DMS 273 treated with DMSO at 0.1 percent for 48 hours (cell line): ENCODE measurements at places on chromosomes 12 and 14.

DNA sequence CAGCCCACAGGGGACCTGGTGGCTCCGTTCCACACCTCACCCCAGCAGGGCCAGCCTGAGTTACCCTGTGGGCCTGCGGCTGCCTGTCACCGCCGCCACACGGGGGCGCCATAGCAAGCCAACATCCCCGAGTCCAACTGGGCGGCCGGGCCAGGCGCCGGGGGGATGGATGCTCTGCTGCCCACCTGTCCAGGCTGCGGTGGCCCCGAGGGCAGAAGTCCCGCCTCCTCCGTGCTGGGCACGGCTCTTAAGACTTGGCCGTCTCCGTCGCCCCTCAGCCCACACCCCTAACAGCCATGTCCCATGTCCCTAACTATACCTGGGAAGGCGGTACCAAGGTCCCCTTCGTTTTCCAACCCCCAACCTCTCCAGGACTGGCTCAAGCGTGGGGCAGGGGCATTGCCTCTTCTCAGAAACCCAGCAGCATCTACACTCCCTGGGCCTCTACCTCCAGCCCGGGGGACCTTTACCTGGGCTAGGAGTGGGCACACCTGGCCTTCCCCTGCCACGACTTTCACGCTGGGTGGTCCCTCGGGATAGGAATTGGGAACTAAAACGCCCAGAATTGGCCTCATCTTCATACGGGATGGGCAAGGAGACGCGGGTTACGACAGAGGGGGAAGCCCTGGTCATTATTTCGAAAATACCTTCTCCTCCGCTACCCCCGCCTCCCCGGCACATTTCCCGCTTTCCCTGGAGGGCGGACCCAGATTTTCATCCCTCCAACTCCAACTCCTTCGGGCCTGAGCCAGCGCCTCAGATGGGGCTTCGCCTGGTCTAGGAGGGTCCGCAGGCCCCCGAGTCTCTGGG is 1.1 kb upstream of the CYP46A1 start:
- DNase-seq, result peak; percentile 33

GRCh38 chr12:32891526-32891925 is 5.1 kb downstream of the PKP2 start:
- no peak for DNase-seq

GRCh38 chr12:130588696-130589539 is 127.2 kb downstream of the RIMBP2 start:
- DNase-seq, result no peak

DNA sequence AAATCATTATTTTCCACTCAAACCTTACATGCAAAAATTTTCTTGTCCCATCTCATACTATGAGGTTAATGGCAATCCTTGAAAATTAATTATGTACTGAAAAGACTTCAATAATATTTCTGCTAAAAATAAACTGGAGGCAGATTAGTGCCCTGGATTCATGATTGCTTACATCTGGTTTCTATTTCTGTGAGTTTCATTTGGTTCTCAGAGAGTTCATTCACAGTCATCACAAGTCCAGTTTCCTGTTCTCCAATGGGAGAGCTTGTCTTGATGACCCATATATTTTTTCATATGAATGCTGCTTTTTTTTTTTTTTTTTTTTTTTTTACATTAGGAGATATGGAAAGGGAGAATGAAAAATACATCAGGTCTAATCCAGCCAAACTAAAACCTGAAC is 6.6 kb upstream of the PTHLH start:
- no peak for DNase-seq

- DNase-seq, result no peak
Observed at GRCh38 chr14:99972748-99973466, 92.3 kb upstream of the EVL start.

GRCh38 chr12:57069523-57069922 is 9.1 kb downstream of the NEMP1 start:
- DNase-seq, result no peak

DNA sequence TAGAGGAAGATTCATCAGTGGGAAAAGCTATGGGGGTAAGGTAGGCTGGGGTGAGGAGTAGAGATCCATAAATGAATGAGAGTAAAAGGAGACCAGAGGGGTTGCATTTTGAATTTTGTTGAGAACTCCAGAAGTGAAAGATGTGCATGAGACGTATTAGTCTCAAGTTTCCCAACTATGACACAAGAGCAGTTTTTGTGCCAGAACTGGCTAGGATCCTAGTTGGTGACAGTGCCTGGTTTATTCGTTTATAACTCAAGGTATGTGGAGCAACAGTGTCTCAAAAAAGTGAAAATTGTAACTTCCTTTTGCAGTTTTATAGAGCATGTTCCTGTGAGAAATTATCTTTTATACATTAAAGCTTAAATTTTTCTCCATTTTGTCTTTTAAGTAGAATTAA is 377.0 kb downstream of the NPAS3 start:
- no peak for DNase-seq

GRCh38 chr14:68807148-68807600 is 14.3 kb upstream of the ZFP36L1 start:
- peak; percentile 71 for DNase-seq

- DNase-seq, result peak; percentile 64
Observed at GRCh38 chr14:37673439-37673838, 78.0 kb downstream of the TTC6 start.

DNA sequence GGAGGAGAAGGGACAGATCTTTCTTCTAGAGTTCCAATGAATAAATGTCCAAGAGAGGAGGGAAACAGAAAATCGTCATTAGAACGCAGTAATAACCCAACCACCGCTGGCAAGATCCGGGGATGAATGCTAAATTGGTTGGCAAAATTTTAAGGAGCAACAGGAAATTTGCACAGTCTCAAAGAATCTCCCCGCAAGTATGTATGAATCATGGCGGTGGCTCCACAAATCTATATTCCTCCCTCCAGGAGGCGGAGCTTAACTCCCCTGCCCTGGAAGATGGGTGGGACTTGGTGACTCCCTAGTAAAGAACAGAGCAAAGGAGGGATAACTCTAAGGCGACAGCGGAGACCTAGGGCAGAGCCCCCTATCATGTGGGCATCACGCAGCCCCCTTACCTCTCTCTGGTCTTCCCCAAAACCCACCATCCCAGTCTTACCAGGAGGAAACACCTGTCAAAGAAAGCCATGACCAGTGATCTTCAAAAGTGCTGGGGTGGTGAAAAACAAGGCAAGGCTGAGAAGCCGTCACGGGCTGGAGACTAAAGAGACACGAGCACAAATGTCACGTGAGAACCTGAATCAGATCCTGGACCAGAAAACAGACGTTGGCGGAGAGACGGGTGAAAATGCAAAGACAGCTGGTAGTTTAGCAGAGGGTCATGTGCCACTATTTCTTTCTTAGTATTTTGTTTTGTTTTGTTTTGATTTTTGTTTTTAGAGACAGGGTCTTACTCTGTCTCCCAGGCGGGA is 125.8 kb downstream of the NCOR2 start:
- no peak for DNase-seq

DNA sequence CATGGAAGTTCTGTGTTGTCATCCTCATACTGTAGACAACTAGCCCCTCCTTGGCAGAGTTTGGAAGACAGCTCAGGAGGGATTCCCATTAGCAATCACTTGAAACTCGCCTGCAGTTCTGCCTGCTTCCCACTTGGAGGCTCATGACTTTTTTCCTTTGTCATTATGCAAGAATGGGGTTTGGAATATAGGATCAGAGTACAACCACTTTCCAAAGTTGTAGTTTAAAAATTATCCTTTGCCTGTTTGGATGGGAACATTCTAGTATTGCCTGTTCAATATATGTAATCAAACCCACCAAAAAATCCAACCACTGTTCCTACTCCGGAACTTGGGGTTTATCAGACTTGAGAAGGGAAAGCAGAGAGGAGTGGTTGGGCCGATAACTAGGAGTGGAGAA is 2.1 kb upstream of the GPD1 start:
- DNase-seq, result no peak

- no peak for DNase-seq
Observed at GRCh38 chr12:125650587-125650986, 585.4 kb downstream of the AACS start.

- DNase-seq, result no peak
Observed at GRCh38 chr12:107379852-107380567, 286.7 kb upstream of the CRY1 start.

- no peak for DNase-seq
Observed at GRCh38 chr12:92608151-92609091, 94.4 kb upstream of the PLEKHG7 start.

DNA sequence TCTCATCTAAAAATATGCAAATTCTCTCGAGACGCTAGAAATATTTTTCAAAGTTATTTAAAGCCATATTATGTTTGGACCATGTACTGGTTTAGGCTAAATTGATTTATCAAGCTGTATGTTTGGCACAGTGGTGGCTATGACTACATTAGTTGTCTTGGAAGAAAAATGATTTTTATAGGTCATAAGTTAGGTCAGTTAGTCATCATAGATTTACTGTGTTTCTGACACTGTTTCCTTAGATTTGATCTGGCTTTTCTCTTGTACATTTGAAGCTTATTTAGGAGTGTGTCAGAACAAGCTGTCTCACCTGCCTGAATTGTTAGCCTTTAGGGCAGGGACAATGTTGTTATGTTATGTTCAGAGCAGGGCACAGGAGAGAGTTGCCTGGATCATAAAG is 161.1 kb upstream of the FBXO33 start:
- no peak for DNase-seq

DNA sequence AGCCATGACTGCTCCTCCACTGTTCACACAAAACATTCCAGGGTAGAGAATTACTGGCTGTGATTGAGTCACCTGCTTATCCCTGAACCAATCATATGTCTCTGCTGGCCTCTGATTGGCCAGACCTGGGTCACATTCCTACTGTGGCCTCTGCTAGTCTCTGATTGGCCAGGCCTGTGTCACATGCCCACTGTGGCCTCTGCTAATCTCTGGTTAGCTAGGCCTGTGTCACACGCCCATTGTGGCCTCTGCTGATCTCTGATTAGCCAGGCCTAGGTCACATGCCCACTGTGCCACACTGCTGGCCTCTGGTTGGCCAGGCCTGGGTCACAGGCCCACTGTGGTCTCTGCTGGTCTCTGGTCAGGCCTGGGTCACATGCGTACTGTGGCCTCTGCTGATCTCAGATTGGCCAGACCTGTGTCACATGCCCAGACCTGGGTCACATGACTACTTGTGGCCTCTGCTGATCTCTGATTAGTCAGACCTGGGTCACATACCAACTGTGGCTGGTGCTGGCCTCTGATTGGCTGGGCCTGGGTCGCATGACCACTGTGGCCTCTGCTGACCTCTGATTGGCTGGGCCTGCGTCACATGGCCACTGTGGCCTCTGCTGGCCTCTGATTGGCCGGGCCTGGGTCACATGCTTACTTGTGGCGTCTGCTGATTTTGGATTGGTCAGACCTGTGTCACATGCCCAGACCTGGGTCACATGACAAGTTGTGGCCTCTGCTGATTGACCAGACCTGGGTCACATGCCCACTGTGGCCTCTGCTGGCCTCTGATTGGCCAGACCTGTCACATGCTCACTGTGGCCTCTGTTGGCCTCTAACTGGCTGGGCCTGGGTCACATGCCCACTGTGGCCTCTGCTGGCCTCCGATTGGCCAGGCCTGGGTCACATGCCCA is 251.6 kb downstream of the SLC15A4 start:
- no peak for DNase-seq

GRCh38 chr14:105527826-105528585 is 1.6 kb downstream of the TMEM121 start:
- no peak for DNase-seq

GRCh38 chr12:42410340-42410739 is 84.4 kb downstream of the PPHLN1 start:
- DNase-seq, result no peak

DNA sequence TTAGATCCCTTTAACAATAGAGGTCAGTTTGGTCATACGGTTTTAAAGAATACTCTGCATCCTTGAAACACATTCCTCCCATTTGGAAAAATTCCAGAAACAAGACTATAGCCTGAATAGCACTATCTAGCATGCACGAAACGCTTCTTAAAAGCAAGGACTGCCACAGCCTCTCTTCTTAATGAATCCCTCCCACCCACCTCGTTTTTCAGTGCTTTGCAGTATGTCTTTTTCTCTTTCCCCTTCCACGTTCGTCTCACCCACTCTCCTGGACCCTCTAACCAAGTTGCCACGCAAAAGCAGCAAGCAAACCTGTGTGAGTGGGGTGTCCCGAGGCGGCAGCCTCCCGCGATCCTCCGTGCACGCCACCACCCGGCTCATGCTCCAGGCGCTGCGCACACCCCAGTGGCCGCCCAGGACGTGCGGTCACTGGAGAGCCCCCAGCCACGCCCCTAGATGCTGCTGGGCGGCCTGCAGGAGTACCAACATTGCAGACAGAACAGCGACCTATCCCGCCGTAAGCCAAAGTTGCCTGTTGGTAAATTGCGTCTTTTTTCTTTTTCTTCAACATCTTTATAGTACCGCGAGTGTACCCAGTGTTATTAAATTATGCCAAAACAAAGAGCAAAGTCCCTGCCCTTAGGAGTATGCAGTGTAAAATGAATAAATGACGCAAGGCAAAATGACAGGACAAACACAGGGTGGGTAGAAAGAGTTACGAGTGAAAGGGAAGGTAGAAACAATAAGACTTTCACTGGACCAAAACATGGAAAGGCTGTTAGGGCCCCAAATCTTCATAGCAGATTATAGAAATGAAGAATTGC is at the start of gene SLC38A4:
SLC38A4 (minus strand) TSS at position 407 of the 824 bp plus-strand sequence. CDS start 32,926 bp downstream, outside the sequence.
- no peak for DNase-seq

GRCh38 chr12:11741434-11742092 is 92.1 kb downstream of the ETV6 start:
- DNase-seq, result no peak

DNA sequence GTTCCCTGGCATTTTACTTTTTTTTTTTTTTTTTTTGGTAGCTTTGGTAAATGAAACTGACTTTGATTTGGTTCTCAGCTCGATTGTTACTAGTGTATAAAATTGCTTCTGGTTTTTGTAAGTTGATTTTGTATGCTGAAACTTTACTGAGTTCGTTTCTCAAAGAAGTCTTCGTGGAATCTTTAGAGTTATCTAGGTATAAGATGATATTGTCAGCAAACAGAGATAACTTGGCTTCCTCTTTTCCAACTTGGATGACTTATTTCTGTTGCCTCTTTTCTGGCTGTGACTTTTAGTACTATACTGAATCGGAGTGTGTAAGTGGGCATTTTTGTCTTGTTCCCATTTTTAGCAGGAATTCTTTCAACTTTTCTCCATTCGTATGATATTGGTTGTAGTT is 28.1 kb downstream of the USP15 start:
- DNase-seq, result no peak

- no peak for DNase-seq
Observed at GRCh38 chr12:123645380-123645779, 11.8 kb downstream of the GTF2H3 start.

DNA sequence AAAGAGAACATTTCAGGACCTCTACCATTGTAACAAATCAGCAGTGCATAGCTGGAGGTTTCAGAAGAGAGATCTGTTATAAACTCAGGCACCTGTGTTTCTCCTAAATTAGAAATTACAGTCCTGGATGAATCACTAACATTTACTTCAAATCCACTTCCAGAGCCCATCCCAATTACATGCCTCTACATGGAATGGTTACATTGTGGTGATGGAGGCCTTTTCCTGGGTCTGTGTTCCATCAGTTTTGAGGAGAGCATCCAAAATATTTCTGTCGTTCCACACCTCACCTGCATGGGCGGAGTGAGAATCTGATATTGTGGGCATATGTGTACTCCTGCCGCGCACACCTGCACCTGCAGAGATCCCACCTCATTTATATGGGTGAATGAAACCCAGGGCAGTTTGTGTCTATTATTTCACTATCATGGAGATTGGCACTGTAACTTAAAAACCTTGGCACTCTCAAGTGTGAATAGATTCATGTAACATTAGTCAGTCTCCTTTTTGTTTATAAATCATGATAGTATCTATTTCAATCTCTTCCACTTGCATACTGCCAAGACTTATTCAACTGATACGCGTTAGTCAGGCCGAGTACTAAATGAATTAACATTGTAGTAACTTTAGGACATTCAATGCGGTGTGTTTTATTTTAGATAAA is 215.1 kb upstream of the FAR2 start:
- no peak for DNase-seq

- DNase-seq, result no peak
Observed at GRCh38 chr14:90409209-90409730, 12.4 kb downstream of the CALM1 start.
